Endothelial cell of umbilical vein (primary cell): ENCODE measurements at places on chromosomes 1 and 21.
A peak's percentile ranks its signal among the peaks of the same experiment; 100 is the strongest.

- DNase-seq = no peak
Observed at GRCh38 chr1:156641761-156642264, at the start of gene BCAN. BCAN (plus strand) TSS chr1:156642117; CDS start chr1:156646055, 3,938 bp downstream.

DNA sequence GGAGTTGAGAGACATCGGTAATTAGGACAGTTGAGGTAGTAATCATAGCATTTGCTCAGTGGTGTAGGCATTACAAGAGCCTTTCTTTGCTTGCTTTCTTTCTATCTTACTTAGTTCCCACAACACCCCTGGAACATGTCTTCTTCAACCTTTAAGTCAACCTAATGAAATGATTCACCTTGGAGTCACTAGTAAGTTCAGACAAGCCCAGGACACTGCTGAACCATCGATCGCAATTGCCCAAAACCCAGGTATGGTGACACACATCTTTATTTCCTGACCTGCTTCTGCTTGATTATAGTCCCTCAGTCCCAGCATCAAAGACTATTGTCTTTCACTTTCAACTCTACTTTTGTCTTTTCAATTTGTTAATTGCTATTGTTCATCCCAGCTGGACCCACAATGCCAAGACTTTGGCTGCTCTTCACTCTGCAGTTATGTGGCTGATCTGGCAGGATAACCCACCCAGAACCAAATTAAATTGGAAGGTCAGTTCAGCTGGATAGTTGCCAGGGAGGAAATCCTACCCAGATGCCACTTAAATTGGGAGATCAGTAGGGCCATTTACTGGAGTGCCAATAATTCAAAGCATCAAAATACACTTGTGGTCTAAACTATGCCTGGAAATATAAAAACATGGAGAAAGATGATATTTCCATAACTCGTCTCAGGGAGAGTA, 272.9 kb downstream of the RWDD3 start:
- no peak for DNase-seq

- no peak for DNase-seq
Observed at GRCh38 chr1:54800899-54801759, at the start of gene TTC22. TTC22 (minus strand) TSS chr1:54801323; CDS start chr1:54801163, 160 bp downstream.

- no peak for DNase-seq
Observed at GRCh38 chr21:35041881-35042280, 7.2 kb downstream of the RUNX1 start.

DNA sequence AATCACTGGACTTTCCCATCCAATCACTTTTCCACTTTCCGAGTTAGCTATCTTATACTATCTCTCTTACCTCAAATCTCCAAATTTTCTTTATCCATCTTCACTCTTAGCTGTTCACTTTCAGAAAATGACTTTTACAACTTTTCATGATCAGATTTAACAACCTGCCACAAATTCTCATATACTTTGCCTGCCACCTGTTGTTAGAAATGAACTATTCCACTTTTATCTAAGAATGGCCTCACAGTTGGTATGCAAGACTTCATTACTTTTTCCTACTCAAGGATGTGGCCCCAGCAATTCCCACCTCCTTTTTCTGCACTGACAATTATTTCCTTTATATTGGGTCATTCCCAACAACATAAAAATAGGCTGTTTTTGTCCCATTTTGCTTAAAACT, 93.6 kb upstream of the DEPDC1 start:
- peak; percentile 2 for DNase-seq
